ENCODE measurements at places on chromosomes 5 and 9.

DNA sequence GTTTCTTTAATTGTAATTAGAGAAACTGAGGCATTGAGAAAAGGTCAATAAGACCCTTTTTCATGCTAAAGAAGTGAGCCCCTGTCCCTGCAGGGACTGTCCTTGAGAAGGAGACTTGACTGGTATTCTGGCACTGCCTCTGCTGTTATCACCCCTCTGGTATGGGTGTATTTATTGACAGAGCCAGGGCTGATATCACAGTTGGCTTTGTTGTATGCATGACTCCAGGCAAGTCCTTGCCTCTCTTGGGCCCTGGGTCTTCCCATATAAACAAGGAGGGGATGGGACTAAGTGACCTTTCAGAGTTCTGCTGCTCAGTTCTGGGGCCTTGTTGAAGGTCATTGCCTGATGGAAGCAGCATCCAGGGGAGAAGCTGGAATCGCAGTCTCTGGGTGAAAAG, 71.8 kb upstream of the PPARGC1B start:
- no peak for DNase-seq

GRCh38 chr5:158224253-158224652, 365.3 kb upstream of the CLINT1 start:
- no peak for DNase-seq

GRCh38 chr5:87184605-87185004, 83.1 kb upstream of the RASA1 start:
- no peak for DNase-seq

DNA sequence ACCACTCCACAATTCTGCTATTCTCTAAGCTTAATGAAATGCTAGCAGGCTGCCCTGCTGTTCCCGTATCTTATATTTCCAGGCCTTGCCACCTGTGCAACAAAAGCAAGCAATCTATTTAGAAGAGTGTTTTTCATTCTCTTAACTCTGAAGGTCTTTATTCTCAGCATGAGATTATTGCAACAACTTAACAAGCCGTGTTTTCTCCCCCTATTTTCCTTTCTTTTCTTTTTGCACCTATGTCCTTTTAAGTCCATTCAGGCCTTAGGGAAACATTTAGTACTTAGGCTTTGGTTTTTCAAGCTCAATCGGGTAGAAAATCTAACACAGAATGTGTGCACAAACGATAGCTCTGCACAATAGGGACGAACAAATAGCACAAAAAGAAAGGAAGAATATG, 89.6 kb upstream of the DMRTA1 start:
- DNase-seq = peak; percentile 45

GRCh38 chr5:138029944-138030343, 2.9 kb downstream of the FAM13B start:
- DNase-seq = no peak

- no peak for DNase-seq
Observed at GRCh38 chr9:129598089-129598596, 22.8 kb downstream of the C9orf50 start.

- DNase-seq = no peak
Observed at GRCh38 chr9:118984607-118985006, 384.6 kb downstream of the BRINP1 start.

- DNase-seq = peak; percentile 53
Observed at GRCh38 chr5:24703934-24704333, 59.2 kb upstream of the CDH10 start.

DNA sequence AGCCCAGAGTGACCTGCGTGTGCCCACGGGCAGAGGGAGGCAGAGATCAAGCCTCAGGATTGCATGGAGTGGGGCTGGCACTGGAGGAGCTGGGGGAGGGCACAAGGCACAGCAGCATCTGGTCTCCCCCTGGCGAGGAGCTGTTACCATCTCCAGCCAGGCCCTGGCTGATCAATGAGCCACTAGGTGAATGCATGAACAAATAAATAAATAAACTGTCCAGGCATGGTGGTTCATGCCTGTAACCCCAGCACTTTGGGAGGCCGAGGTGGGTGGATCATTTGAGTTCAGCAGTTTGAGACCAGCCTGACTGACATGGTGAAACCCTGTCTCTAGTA, 14.3 kb upstream of the PSMB7 start:
- no peak for DNase-seq

GRCh38 chr9:122144836-122145591, 14.6 kb downstream of the NDUFA8 start:
- DNase-seq = no peak

DNA sequence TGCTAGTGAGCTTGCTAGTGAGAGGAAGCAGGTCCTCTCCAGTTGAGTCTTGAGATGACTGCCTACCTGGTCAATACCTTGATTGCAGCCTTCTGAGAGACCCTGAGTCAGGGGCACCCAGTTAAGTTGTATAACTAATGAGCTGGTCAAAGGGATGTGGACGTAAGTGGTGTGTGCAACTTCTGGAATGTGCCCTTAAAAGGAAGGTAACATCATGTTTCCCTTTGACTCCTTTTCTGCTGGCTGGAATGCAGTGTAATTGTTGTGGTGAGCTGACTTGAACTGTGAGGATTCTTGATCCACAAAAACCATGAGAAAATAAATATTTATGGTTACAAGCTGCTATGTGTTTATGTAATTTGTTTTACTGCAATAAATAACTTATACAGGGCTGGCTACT, 2.4 kb upstream of the SNX2 start:
- no peak for DNase-seq

DNA sequence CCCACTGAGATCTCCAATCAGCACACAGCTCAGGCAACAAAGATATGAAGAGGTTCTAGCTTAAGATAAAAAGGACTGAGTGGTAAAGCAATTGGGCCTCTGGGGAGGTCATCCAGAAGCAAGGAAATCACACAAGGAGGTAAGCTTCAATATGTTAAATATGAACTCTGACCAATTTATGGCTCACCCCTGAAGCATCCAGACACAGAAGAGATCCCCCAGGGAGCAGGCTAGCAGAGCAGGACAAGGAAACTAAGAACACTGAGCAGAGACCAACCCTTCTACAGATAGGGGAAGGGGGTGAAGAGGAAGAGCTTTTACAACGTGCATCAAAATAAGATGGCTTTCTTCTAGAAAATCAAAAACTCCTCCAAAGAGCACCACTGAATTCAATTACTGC, 616.2 kb downstream of the DNAH5 start:
- no peak for DNase-seq

GRCh38 chr9:116027511-116027910, 126.1 kb upstream of the PAPPA start:
- DNase-seq = no peak

GRCh38 chr5:134370871-134371833, at the start of gene UBE2B:
Gene UBE2B, plus strand, starts transcription at chr5:134371569. Its CDS starts 27 bp downstream, at chr5:134371596.
- peak; percentile 97 for DNase-seq

GRCh38 chr5:143957455-143957854, 145.5 kb downstream of the HMHB1 start:
- DNase-seq = no peak

GRCh38 chr5:107470295-107470582, 200.5 kb downstream of the EFNA5 start:
- no peak for DNase-seq

DNA sequence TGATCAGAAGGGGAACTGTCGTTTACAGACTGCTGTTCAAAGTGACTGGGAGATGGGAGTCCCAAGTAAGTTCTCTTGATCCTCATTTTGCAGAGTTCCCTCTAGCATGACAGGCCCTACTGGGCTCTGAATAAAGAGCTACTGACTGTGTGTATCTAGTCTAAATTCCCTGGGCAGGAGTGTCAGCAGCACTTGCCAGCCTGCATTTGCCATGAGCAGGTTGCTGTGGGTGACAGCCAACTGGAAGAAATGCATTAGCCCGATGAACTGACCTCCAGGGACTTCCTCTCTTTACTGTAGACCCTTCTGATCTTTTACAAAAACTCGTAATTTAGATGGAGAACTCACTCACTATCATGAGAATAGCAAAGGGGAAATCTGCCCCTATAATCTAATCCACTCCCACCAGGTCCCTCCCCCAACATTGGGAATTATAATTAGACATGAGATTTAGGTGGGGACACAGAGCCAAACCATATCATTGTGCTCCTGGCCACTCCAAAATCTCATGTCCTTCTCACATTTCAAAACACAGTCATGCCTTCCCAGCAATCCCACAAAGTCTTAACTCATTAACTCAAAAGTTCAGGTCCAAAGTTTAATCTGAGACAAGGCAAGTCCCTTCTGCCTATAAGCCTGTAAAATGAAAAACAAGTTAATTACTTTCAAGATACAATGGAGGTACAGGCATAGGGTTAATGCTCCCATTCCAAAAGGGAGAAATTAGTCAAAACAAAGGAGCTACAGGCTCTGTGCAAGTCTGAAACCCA, 78.9 kb upstream of the CXCL14 start:
- DNase-seq = no peak

- DNase-seq = no peak
Observed at GRCh38 chr9:13022756-13023155, 247.9 kb downstream of the LURAP1L start.

DNA sequence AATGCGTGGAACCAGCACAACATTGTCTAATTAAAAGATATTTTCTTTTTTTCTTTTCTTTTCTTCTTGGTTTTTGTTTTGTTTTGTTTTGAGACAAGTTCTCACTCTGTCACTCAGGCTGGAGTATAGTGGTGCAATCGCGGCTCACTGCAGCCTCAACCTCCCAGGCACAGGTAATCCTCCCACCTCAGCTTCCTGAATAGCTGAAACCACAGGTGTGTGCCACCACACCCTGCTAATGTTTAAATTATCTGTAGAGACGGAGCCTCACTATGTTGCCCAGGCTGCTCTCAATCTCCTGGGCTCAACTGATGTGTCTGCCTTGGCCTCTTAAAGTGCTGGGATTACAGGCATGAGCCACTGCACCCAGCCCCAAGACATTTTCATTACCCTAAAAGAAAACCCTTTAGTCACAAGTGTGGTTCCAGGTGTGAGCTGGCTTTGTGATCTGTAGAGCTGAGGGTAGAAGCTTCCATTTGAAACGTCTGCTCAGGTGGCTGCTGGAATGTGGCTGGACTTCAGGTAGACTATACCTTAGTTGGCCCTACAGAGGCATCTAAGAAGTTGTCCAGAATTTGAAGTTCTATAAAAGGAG, 19.1 kb upstream of the NEK6 start:
- DNase-seq = no peak

DNA sequence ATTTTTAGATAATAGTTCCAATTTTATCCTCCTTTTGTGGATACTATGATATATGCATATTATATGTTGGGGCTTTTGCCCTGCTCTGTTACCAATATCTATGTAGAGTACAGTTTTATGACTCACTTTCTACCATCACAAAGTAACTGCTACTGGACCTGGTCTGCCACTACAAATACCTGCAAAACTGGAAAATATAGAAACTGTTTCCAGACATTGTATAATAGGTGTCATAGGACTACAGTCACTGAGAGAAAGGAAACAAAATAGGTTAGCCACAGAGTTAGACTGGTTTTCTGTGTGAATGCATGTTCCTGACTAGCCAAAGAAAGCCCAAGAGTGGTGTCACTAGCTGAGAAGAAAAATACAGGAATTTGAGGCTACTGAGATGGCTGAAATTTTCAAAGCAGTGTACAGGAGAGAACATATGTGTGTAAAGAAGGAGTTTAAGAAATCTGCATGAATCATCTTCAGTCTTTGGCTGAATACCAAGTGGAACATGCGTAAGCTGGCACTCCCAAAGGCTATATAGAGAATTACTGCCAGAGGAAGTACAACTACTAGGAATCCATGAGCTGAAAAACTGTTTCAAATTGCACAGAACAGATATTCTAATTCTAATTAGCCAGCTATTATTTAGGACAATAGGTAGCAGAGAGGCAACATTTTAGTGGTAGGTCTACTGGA, 29.0 kb upstream of the FAM174A start:
- DNase-seq = no peak

DNA sequence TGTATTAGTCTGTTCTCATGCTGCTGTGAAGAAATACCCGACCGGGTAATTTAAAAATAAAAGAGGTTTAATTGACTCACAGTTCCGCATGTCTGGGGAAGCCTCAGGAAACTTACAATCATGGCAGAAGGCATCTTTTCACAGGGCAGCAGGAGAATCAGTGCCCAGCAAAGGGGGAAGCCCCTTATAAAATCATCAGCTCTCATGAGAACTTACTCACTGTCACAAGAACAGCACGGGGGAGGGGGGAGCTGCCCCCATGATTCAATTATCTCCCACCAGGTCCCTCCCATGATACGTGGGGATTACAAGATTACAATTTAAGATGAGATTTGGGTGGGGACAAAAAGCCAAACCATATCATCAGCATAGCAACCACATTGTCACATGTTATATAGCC, 102.5 kb downstream of the GPBP1 start:
- no peak for DNase-seq

DNA sequence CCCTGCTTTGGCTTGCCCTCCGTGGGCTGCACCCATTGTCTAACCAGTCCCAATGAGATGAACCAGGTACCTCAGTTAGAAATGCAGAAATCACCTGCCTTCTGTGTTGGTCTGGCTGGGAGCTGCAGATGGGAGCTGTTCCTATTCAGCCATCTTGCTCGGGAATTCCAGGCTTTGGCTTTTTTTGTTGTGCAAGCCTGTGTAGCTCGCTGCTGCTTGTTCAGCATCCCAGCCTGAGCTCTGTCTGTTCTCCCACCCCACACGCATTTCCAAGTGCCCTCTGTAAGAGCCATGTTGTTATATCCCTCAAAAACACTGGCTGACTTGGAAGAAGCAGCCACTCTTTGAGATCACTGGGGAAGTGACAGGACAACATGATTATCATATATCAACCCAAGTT, 101.6 kb upstream of the DPYSL3 start:
- no peak for DNase-seq

DNA sequence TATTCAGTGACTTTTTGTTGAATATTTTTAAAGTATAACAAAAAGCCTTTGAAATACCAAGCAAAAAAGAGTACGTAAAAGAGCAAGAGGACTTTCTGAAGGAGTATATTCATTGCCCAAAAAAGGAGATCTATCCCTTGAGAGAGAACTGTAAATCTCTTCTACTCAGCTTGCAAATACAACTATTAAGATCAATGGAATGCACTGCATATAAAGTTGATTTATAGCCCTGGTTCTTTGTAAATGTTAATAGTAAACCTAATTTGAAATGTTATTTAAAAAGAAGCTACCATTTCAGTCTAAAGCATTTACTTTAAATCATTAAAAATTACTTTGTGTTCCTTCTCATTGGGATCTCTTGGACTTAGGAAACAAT, 168.1 kb downstream of the PDE4D start:
- DNase-seq = no peak

GRCh38 chr9:95078939-95079338, 238.6 kb downstream of the FANCC start:
- no peak for DNase-seq

- DNase-seq = no peak
Observed at GRCh38 chr5:75199071-75199470, 37.6 kb downstream of the ANKRD31 start.
